T-helper 17 cell (primary cell): ENCODE measurements at places on chromosomes 6 and 20. TPM values are rescaled to one million over a fixed set of nuclear protein-coding genes. Genes with fewer than 3 reads are reported as not detected.

DNA sequence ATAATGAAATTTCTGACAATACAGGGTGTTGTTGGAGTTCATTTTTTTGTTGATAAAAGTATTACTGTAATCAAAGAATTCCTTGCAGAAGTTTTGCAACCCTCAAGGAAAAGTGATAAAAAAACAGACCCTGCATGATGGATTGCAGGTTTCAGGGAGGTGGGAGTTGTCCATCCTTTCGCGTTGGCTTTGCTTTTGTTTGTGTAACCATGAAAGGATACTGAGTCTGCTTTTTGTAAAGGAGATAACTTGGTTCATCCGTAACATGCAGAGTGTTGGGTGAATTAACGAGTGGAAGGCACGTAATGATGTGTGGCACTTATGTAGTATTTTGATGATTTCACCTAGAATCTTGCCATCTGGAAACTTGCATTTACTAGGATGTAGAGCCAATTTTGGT is 23.6 kb downstream of the FOXO3 start:
- no peak for DNase-seq

GRCh38 chr6:3026791-3027626 is 27.3 kb downstream of the NQO2 start:
- no peak for DNase-seq

Gene TXLNB
- 0.42 TPM for total RNA-seq

Gene PRELID3B
- total RNA-seq, result 72.6 TPM

- DNase-seq, result no peak
These were observed 1.5 kb downstream of the ID4 start for GRCh38 chr6:19838442-19839236.

GRCh38 chr6:117504478-117505144 is 22.1 kb downstream of the DCBLD1 start:
- no peak for DNase-seq

GRCh38 chr6:1325461-1326309 is 13.8 kb downstream of the FOXQ1 start:
- no peak for DNase-seq

DNA sequence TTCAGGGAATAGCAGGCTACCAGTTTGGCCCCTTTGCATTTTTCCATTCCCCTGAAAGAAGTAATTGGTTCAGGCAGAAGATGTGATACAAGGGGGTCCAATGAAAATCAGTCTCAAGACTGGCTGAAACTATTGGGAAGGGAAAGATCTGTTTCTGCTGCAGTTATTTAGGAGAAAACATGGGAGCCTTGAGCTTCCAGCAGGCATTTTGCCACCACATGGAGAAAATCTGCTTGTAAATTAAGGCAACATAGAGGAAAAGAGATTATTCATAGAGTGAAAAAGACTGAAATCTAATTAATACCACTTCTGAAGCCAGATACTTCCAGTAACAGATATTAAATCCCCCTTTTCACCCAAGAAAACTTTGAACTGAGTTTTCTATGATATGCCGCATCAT is 44.2 kb upstream of the SNAP25 start:
- no peak for DNase-seq

- DNase-seq, result no peak
These were observed 22.5 kb upstream of the SAMD3 start for GRCh38 chr6:130245267-130245666.

DNA sequence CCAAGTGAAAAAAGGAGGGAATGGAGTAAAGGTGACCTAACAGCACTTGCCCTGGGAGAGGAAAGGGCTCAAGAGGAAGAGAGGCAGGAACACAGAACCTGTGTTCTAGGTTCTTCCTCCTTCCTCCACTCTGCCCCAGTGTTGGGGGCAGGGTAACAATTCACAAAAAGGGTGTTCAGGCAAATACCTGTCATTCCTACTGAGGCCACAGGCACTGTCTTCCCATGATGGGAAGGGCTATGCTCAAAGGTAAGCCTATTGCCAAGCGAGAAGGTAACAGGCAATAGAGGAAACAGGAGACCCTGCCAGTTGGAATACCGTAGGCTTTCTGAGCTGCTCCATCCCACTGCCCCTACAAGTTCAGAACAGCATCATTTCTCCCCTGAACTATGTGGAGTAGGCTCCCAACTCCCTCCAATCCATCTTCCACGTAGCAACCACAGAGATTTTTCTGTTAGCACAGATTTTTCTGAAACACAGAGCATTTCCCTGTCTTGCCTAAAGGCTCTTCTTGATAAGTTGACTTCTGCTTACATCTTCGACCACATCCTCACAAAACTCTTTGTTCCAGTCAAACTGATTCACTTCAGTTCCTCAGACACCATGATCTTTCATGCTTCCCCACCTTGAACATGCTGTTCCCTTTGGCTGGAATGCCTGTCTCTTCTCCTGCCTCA is 2.7 kb downstream of the AGPAT1 start:
- DNase-seq, result no peak

DNA sequence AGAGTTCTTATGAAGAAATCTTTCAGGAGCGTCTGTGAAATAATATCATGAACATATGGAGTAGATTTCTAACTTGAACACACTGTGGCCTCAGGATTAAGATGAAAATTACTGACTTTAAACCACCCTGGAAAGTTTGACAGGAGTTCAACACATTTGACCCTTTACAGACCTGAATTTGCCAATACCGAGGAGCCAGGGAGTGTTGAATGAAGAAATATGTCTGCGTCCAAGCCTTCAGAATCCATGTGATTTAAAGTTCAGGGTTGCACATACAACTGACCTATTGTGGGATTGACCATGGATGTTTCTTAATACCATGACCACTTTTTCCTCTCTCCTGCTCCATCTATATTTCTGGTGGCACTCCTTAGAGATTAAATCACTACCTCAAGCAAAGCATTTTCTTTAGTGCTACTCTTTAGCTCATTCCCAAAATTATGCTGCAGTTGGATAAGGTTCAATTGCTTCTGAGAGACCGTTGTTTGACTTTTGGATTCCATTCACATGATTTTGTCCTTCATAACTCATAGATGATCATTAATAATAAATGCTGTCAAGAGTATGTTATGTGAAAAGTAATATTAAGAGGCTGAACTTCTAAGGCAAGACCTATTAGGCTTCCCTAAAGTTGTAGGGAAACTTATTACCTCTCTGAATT is 57.4 kb downstream of the PRL start:
- no peak for DNase-seq

- DNase-seq, result no peak
These were observed 533.1 kb upstream of the CDH4 start for GRCh38 chr20:60718743-60719480.

Gene ASIP
- not detected for total RNA-seq

Gene OPN5
- not detected for total RNA-seq

- no peak for DNase-seq
These were observed 113.1 kb upstream of the MTHFD1L start for GRCh38 chr6:150752409-150752808.

- DNase-seq, result no peak
These were observed 196.4 kb upstream of the CCN2 start for GRCh38 chr6:132147530-132148011.

DNA sequence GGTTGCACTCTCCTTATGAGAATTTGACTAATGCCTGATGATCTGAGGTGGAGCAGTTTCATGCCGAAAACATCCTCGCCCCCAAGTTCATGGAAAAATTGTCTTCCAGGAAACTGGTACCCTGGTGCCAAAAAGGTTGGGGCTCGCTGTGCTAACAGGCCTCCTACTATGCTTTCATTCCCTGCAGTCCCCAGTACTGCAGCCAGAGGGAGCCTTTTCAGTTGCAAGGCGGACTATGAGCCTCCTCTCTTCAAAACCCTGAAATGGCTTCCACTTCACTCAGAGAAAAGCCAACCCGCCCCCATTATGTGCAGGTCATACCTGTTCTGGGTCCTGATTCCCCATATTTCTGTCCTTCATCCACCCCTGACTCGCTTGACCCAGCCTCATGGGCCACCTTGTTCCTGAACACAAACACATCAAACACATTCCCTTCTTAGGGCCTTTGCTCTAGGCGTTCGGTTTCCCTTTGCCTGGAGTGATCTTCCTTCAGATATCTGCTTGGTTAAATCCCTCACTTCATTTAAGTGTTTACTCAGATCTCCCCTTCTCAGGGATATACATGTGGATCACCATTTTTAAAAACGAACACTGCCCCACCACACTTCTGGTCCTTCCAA is 173.7 kb downstream of the PHACTR1 start:
- no peak for DNase-seq

Gene TTPAL
- total RNA-seq, result 11.1 TPM

DNA sequence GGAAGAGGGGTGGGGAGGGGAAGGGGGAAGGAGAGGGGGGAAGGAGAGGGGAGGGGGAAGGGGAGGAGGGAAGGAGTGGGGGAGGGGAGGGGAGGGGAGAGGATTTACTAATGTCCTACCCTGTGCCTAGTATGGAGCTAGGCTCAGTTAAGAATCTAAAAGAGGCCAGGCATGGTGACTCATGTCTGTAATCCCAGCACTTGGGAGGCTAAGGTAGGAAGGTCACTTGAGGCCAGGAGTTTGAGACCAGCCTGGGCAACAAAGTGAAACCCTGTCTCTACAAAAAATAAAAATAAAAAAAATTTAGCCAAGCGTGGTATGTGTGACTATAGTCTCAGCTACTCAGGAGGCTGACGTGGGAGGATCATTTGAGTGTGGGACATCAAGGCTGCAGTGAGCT is 13.0 kb downstream of the UBE2J1 start:
- DNase-seq, result no peak

DNA sequence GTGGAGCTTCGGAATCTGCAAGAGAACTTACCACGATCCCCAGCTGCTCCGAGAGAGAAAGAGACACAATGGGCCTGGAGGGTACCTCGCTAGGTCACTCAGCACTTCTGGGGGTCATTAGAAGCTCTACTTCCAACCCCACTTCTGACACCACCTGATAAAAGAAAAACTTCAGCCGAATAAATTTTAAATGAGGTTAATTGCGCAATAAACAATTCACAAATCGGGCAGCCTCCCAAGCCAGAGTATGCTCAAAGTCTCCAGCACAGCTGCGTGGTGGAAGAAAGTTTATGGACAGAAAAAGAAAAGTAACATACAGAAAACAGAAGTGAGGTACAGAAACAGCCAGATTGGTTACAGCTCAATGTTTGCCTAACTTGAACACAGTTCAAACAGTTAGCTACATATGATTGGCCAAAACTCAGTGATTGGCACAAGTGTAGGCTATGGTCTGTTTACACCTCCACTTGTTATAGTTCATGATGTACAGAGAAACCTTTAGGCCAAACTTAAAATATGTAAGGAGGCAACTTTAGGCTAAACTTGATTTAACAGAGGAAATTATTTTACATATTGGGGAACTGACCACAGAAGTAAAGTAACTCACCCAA is 52.6 kb downstream of the COL11A2 start:
- no peak for DNase-seq

DNA sequence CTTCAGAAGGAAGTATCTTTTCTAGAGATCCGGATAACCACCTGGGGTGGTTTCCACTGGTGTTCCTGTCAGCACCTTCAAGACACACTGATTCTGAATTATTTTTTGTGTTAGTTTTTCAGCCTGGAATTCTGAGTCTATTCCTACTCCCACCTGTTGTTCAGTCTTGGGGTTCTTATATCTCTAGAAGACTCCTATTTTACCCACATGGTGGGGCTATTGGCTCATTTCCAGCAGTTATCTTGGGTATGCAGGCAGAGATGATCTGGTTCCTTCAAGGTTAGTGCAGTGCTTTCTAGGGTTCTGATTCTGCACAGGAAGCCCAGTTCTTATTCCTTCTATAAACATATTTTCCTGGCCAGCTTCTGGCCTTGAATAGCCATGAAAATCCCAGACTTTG is 175.6 kb upstream of the PDE7B start:
- no peak for DNase-seq

GRCh38 chr6:165917576-165917975 is 250.1 kb downstream of the TBXT start:
- DNase-seq, result no peak

GRCh38 chr20:59325142-59325523 is 24.7 kb downstream of the EDN3 start:
- no peak for DNase-seq

GRCh38 chr6:51644426-51644825 is 443.0 kb downstream of the PKHD1 start:
- no peak for DNase-seq

Gene SNX21
- total RNA-seq, result 1.9 TPM

GRCh38 chr6:30915591-30915946 is 1.5 kb downstream of the VARS2 start:
- DNase-seq, result no peak

DNA sequence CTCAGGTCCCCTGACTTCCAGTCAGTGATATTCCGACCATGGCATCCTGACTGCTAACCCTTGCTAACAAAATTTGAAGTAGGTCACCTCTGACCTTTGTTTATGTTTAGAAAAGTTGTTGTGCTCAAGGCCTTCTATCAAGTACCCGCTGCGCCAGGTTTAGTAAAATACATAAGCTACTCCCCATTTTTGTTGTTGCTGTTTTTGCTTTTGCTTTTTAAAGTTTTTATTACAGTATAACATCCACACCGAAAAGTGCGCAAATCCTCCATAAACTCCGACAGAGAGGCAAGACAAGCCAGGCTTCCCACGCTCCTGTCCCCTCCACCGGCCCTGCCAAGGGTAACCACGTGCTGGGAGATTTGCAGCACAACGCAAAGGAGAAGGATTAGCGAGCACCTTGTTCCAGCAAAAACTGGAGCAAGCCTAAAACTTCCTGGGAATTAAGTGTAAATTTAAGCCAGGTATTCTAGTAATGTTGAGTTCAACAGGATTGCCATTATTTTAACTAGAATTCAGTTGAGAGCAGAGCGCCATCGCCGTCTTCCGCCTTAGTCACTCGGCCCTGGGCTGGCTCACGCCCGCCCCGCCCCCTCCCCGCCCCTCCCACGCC is 17.8 kb upstream of the HMGN4 start:
- no peak for DNase-seq
